ENCODE measurements at places on chromosomes 16 and 17. TPM values are rescaled to one million over a fixed set of nuclear protein-coding genes. Genes with fewer than 3 reads are reported as not detected.

The DHRS7C gene
- polyA plus RNA-seq, result not detected

The KRT222 gene
- polyA plus RNA-seq, result 15.9 TPM

The COX10 gene
- 8.8 TPM for polyA plus RNA-seq

The PITPNM3 gene
- polyA plus RNA-seq, result 1.6 TPM

The CASKIN2 gene
- polyA plus RNA-seq, result 39.6 TPM

The CTRL gene
- polyA plus RNA-seq, result 2.2 TPM

The KRTAP4-16 gene
- polyA plus RNA-seq, result not detected

The PDIA2 gene
- polyA plus RNA-seq, result 836 TPM

All from adipose tissue (tissue), 3 donors.